ENCODE measurements at places on chromosomes 3 and 15. TPM values are rescaled to one million over a fixed set of nuclear protein-coding genes. Genes with fewer than 3 reads are reported as not detected.

KLHL6 gene
- polyA plus RNA-seq: not detected

NRG4 gene
- 0.15 TPM for polyA plus RNA-seq

SLC28A1 gene
- 0.41 TPM for polyA plus RNA-seq

THSD4 gene
- polyA plus RNA-seq: 6.2 TPM

PRR20G gene
- polyA plus RNA-seq: not detected

SLC12A1 gene
- not detected for polyA plus RNA-seq

KNL1 gene
- polyA plus RNA-seq: 1.4 TPM

NPTN gene
- 256 TPM for polyA plus RNA-seq

ATP13A5 gene
- polyA plus RNA-seq: 0.16 TPM

RTP1 gene
- polyA plus RNA-seq: not detected

MRPL47 gene
- polyA plus RNA-seq: 106 TPM

ZNF385D gene
- polyA plus RNA-seq: 11.8 TPM

ZPLD1 gene
- not detected for polyA plus RNA-seq

THRB gene
- polyA plus RNA-seq: 0.49 TPM

CCR8 gene
- polyA plus RNA-seq: not detected

CCK gene
- not detected for polyA plus RNA-seq

RAB6B gene
- 3.0 TPM for polyA plus RNA-seq

LXN gene
- polyA plus RNA-seq: 6.7 TPM

MEGF11 gene
- polyA plus RNA-seq: 2.7 TPM

ANKRD34C gene
- not detected for polyA plus RNA-seq

REC114 gene
- polyA plus RNA-seq: 2.3 TPM

BTLA gene
- not detected for polyA plus RNA-seq

ROBO2 gene
- polyA plus RNA-seq: 13.5 TPM

SLC12A8 gene
- 3.1 TPM for polyA plus RNA-seq

GXYLT2 gene
- 25.7 TPM for polyA plus RNA-seq

ST8SIA2 gene
- 4.5 TPM for polyA plus RNA-seq

FAM219B gene
- polyA plus RNA-seq: 107 TPM

P2RY14 gene
- 1.4 TPM for polyA plus RNA-seq

PRR23C gene
- polyA plus RNA-seq: not detected

UROC1 gene
- polyA plus RNA-seq: not detected

C3orf38 gene
- polyA plus RNA-seq: 22.3 TPM

IL12A gene
- not detected for polyA plus RNA-seq

CMTM7 gene
- polyA plus RNA-seq: 42.4 TPM

GHRL gene
- 1.4 TPM for polyA plus RNA-seq

GOLGA8Q gene
- not detected for polyA plus RNA-seq

PLA2G4E gene
- polyA plus RNA-seq: not detected

ACKR4 gene
- polyA plus RNA-seq: not detected
